ENCODE measurements at places on chromosomes 2 and 18.
A peak's percentile ranks its signal among the peaks of the same experiment; 100 is the strongest.

GRCh38 chr2:217839073-217839749 lies 163.6 kb downstream of the TNS1 start:
- no peak for DNase-seq

DNA sequence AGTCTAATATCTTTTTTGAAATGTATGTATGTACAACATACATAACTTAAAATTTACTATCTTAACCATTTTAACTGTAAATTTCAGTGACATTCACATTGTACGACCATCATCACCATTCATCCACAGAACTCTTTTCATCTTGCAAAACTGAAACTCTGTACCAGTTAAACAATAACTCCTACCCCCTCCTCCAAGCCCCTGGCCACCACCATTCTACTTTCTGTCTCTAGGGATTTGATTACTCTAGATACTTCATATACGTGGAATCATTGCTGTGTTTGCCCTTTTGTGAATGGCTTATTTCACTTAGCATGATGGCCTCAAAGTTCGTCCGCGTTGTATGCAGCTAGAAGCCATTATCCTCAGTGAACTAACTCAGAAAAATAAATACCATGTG lies 217.0 kb downstream of the METTL4 start:
- DNase-seq = no peak

- no peak for DNase-seq
Observed at GRCh38 chr2:14577843-14578242, 54.7 kb upstream of the LRATD1 start.

DNA sequence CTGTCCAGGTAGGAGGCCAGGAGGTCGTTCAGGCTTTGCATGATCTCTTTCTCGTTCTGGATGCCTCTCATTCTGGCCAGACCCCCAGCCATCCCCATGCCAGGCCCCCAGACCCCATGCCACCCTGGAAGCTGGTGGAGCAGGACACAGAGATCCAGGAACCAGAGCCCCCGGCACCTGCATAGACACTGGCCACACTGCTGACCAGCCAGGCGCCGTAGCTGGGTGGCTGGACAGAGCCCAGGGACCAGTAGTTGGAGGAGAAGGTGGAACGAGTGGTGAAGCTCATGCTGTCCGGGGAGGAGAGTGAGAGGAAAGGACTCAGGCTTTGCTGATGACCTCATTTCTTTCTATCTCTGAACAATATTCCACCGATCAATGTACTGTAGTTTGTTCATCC lies 35.5 kb downstream of the SLC4A5 start:
- no peak for DNase-seq

GRCh38 chr2:72963423-72964145 lies 46.3 kb downstream of the EMX1 start:
- DNase-seq = no peak

DNA sequence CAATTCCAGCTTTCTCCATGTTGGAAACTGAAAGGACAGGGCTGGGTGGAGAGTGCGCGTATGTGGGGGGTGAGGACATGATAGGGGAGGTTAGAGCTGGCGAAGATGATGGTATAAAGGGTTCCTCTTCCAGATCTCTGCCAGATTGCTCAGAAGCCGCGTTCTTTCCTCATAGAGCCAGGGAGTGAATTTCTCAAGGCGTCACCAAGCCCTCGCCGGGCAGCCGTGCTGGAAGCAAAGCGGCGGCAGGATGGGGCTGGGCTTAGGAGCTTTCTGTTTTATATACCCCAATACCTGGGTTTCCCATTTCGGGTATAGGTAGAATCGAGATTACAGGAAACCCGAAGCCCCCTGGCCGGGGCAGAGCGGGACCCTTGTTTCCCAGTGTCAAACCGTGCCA lies 43.8 kb downstream of the DDX18 start:
- DNase-seq = no peak

DNA sequence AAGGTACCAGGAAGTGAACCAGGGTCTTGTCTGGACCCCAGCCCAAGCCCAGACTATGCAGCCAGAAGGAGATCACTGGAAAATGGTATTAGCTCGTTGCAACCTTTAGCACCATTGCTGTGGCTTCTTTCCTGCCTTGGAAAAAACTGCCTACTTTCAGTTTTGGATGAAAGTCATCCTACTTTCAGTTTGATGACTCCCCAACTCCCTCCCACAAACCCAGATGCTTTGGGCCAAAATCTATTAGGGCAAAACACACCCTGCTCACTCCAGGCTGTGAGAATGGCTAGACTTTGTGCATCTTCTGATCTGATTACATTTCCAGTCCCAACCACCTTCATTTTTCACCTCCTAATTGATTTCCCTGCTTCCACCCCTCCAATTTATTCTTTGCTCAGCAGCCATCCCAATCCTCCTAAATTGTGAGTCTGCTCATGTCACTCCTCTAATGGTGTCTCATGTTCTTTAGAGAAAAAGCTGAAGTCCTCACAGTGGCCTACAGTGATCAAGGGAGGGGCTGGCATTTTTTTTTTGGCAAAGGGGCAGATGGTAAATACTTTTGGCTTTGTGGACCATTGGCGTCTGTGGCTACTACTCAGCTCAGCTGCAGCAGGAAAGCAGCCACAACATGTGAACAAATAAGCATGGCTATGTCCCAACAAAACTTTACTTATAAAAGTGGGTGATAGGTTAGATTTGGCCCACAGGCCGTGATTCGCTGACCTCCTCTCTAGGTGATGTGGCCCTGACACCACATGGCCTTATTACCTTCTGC lies 368.7 kb downstream of the SLC4A3 start:
- DNase-seq = no peak

GRCh38 chr2:144833075-144833637 lies 313.2 kb upstream of the ZEB2 start:
- DNase-seq = no peak

- no peak for DNase-seq
Observed at GRCh38 chr2:19580830-19581229, 222.4 kb upstream of the OSR1 start.

DNA sequence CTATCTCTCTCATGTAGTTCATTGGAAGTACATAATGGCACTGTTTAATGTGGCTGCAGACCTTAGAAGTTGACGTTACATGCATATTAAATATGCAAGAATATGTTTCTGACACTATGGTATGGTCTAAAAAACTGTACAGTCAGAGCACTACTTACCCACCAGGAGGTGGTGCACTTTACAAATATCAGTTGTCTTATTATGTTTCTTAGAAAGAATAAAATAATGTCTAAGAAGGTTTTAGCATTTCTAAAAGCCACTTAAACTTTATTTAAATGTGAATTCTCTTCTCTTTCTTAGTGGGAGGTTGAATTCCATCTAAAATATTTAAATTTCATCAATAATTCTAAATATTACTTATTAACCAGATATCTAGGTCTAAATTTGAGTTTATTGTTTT lies 4.3 kb downstream of the TMEFF2 start:
- DNase-seq = no peak

DNA sequence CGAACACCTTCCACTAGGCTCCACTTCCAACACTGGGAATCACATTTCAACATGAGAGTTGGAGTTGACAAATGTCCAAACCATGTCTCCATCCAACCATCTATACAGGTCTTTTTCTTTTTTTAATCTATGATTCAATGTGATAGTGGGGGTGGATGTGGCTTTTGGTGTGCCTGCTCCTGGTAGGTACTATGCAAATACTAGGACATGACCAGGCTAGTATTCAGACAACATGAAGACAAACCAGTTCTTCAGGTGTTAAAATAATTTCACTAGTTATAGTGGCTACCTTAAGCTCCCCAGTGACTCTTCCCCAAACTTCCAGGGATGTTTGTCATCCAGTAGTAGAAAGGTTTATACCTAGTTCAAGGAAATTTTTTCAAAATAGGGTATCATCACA lies 387.5 kb downstream of the CDH2 start:
- no peak for DNase-seq

- no peak for DNase-seq
Observed at GRCh38 chr18:31042406-31043181, at the start of gene DSC3. DSC3 (minus strand) TSS chr18:31042742; CDS start chr18:31042660, 82 bp downstream.

GRCh38 chr2:69344305-69344704 lies 42.7 kb downstream of the GFPT1 start:
- DNase-seq = no peak

DNA sequence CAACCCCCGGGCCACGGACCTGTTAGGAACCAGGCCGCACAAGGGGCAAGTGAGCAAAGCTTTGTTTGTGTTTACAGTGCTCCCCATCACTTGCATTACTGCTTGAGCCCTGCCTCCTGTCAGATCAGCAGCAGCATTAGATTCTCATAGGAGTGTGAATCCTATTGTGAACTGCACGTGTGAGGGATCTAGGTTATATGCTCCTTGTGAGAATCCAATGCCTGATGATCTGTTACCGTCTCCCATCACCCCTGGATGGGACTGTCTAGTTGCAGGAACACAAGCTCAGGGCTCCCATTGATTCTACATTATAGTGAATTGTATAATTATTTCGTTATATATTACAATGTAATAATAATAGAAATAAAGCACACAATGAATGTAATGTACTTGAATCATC lies 125.6 kb downstream of the FMNL2 start:
- DNase-seq = no peak

- no peak for DNase-seq
Observed at GRCh38 chr2:109679626-109680025, 65.5 kb downstream of the SOWAHC start.

DNA sequence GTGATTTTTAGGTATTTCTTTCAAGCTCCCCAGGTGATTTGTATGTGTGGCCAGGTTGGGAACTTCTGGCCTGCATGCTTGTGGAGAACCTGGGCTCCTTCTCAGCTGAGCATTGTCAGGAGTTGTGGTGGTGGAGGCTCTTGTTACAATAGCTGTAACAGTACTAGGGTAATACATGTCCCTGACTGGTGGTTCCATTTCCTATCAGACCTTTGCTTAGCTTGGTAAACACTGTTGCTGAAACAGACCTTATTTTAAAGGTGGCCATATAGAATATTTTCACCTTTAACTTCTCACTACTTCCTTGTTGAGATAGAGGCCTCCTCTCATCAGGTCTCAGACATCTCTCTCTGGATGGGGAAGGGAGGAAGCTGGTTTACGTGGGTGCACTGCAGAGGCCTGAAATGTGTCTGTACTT lies 79.2 kb downstream of the SETBP1 start:
- peak; percentile 64 for DNase-seq

DNA sequence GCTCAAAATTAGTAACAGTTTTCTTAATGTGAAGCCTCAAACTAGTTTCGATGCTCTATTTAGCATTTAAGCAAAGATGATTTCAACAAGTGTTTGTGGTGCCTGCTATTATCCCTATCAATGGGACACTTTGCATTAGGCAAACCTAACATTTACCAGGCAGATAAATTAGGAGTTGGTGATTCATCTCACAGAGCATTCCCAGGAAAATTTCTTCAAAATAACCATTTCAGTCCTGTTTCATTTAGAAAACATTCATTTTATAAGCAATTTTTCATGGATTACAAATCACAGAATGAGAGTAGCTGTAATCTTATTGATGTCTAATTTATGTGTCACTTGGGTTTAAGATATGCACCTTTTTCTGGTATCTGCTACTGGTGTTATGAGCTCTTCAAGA lies 62.7 kb downstream of the CLHC1 start:
- no peak for DNase-seq

- DNase-seq = no peak
Observed at GRCh38 chr18:54860941-54861340, 32.7 kb downstream of the RAB27B start.

DNA sequence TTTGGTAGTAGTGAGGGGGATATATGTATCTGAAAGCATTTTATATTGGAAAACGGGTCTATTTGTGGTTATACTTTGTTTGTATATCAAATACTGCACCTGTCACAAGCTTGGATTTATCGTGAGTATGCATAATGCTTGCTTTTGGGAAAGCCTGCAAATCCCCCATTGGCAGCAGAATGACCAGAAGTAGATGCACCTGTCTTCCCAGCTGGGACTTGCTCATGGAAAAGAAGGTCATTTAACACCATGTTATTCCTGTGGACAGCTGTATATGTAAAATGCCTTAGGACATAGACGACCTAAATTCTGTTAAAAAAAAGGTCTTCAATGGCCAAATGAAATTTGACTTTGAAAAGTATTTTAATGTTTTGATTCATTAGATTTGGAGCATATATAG lies 599.4 kb downstream of the XIRP2 start:
- no peak for DNase-seq

DNA sequence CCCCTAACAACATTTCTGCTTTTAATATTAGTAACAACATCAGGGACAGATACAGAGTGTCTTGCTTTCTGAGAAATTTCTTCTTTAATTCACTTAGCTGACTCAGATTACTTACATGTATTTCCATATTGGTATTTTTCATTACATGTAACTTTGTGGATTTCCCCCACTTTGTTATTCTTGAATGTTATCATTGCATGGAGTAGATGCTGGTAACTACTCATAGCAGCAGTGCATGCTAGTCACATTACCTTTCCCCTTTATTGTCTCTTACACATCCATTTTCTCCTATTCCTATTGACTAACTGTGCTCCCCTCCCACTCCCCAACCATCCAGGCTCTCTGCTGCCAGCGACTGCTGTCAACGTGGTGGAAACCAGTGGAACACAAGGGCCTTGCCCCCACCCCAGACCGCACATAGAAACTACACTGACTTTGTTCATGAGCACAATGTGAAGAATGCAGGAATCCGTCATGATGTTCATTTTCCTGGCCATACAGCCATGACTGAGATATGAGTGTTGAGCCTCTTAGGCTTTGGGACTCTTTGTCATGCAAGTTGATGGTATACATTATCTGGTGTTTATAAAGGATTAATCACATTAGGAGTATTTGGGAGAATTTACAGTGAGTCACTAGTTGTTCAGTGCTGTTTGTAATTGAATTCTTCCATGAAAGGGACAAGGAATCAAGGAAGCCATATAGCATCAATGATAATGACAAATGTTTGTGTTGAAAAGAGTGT lies 91.0 kb downstream of the EPB41L5 start:
- no peak for DNase-seq

DNA sequence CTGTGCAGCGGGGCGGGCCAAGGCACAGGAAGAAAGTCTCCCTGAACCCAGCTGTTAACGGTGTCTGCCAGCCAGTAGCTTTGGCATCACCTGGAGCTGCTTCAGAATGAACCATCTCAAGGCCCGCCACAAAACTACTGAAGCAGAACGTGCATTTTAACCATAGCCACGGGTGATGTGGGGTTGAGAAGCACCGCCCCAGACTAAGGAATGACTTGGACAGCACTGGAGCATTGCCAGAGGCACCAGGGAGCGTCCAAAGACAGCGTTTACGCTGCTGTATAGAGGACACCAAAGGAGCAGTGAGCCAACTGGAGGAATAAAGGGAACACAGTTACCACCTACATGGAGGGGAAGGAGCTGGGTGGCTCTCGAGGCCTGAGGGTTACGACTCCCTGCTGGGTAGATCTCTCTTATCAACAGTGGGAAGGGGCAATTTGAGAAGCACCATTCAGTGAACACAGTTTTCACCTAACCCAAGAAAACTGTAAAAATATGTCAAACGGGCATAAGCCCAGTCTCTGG lies 28.4 kb upstream of the LONRF2 start:
- no peak for DNase-seq
